Urinary bladder (tissue), 4 donors: ENCODE measurements at places on chromosomes 7 and 10. TPM values are rescaled to one million over a fixed set of nuclear protein-coding genes. Genes with fewer than 3 reads are reported as not detected.

PRXL2A gene
- polyA plus RNA-seq = 59.1 TPM

SAMD9L gene
- 5.0 TPM for polyA plus RNA-seq

PRTFDC1 gene
- 14.6 TPM for polyA plus RNA-seq

- no peak for DNase-seq
These were observed 2.8 kb downstream of the UPK3B start for GRCh38 chr7:76512941-76513816.

DNA sequence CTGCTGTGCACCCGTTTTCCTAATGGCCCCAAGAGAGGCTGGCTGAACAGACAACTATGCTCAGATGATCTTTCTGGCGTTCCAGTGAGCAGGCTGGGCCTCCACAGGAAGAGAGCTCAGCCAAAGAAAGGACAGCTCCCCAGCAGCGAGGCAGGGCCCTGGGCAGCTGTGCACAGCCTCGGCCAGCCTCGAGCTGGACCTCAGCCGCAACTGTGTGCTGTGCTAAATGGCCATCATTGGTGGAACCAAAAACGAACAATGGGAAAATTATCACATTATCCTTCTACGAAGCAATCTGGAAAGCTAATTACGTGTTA is 97.5 kb downstream of the CTBP2 start:
- DNase-seq = no peak

- no peak for DNase-seq
These were observed 8.2 kb downstream of the JCAD start for GRCh38 chr10:30051220-30051619.

DNA sequence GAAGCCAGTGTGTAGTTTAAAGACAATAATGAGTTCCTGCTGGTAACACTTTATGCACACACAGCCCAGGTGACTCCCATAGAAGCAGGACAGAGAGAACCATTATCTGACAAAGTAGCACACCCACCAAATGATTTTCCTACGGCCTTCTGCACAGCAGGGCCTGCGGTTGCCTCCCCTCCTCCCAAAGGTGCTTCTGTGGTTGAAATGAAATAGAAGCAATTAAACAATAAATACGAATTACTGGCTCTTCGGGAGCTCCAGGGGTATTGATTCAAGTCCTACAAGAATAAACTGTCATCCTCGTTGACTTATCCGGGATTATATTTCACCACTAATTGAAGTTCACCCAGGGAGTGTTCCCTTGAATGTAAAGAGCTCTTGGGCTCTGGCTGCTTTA is 172.1 kb downstream of the ACTR3B start:
- no peak for DNase-seq
